Stimulated activated naive CD8-positive, alpha-beta T cell treated with anti-CD3 and anti-CD28 coated beads, Interleukin-15, amount 100 ng/mL, for 72 hours (primary cell): ENCODE measurements at places on chromosomes 16 and 17.

GRCh38 chr17:14203388-14203787, 33.3 kb downstream of the CDRT15 start:
- DNase-seq = peak; percentile 44

- DNase-seq = no peak
These were observed 112.6 kb upstream of the IRX5 start for GRCh38 chr16:54817940-54818574.

DNA sequence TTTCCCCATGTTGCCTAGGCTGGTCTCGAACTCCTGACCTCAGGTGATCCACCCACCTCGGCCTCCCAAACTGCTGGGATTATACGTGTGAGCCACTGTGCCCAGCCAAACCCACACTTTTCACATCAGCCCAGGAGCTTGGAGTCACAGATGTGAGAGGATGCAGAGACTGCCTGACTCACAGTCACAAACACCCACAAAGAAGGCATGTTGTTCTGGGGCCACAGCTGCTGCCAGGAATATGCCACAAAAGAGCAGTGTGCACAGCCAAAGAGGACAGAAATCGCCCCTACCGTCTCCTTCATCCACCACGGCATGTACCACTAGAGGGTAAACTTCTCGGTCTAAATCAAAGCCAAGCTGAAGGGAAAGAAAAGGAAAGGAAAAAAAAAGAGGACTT, 25.1 kb upstream of the FOXJ1 start:
- no peak for DNase-seq

DNA sequence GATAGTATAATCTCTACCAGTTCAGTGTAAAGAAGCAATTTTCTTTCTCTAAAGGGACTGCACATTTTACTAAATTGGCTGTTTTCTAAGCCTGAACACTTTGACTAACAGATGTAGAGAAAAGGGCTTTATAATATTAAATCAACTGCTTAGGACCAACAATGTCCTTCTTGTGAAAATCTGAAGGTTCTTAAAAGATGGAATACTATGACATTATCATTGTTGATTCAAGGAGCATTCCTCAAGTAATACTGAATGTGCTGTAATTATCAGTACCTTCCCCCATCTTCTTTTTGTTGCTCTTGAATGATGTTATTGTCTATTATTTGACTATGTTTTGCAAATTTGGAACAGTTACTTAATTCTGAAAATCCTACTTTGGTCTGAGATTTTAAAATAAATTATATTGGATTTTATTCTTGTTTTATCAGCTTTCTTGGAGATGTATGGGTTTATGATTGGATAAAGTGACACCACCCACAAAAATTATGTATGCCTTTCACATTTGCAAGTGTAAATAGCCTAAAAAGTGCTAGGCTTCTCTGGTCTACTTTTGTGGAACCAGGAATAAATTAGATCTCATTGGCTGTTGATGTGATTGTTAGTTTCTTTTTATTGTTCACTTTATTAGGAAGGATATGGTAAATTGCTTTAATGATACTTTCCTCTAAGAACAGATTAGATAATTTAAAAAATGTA, 53.0 kb downstream of the TAOK1 start:
- no peak for DNase-seq

DNA sequence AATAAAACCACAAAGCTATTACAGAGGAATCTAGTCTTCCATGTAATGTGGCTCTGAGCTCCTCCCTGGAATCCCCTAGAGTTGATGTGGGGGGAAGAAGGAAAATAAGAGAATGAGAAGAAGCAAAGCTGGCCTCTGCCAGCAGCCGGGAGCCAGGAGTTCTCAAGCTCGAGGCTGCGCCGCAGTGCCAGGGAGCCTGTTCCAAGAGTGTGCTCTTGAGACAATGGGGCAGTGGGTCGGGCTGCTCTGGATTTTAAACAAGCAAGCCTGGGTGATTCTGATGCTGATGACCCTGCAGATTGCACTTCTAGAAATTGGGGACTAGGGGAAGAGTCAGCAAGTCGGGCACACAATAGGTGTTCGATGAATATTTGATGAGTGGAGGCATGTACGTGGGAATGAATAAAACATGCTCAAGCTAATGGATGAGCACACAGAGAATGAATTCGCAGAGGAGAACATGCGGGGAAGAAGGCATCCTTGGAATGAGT, 119.9 kb downstream of the CMIP start:
- no peak for DNase-seq

DNA sequence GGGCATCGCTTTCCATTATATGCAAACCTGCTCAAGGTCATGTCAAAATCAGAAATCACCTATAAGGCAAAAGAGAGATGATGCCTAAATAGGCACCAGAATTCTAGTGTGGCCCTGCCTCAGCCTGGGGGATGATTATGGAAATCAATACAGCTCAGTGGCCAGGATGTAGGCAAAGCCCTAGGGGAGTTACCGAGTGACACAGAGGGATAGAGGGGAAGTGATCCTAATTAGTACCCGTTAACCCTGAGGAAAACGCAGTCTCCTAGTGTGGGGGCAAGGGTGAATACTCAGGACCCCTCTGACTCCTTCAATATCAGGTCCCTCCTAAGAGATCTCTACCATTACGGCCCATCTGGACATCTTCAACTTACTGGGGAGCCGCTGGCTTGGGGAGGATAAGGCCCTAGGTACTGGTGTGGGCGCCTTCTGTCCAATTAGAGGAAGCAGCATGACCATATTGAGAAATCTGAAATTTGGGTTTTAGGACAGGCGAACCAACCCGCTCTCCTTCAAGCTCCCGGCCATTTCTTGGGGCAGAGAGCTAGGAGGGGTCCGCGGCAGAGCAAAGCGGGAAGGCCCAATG, 725 bp downstream of the NT5C3B start:
- DNase-seq = no peak

GRCh38 chr16:12315330-12316136, 339.0 kb downstream of the SNX29 start:
- no peak for DNase-seq

DNA sequence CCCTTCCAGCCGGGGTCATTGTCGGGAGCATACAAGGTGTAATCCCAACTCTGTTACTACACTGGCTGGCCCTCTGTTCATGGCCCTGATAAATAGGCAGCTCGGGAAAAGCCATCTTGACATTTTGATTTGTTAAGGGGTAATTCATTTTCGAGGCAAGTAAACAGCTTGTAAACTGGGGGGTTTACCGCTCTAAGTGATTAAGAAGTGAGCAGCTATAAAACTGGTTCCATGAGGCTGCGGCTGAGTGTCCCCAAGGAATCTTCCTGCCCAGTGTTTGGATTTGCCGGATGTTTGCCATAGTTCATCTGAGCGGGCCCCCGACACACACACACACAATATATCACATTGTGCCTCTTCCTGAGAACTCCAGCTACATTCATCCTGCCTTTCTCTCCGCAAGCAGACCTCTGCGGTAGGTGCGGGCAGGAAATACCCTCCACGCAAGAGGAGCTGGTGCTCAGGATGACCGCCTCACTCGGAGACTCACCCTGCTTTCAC, 92.2 kb downstream of the SOCS1 start:
- no peak for DNase-seq

- DNase-seq = no peak
These were observed 189.7 kb downstream of the TMEM132E start for GRCh38 chr17:34769049-34769448.

GRCh38 chr17:81924557-81925532, 2.7 kb downstream of the MAFG start:
- no peak for DNase-seq

- DNase-seq = no peak
These were observed 651.8 kb downstream of the CDH11 start for GRCh38 chr16:64469906-64470702.

- DNase-seq = no peak
These were observed 2.6 kb downstream of the FN3KRP start for GRCh38 chr17:82718986-82719685.

- DNase-seq = no peak
These were observed 173.1 kb upstream of the NLRP1 start for GRCh38 chr17:5757314-5757907.

GRCh38 chr17:19987897-19988296, 10.3 kb upstream of the AKAP10 start:
- DNase-seq = no peak

DNA sequence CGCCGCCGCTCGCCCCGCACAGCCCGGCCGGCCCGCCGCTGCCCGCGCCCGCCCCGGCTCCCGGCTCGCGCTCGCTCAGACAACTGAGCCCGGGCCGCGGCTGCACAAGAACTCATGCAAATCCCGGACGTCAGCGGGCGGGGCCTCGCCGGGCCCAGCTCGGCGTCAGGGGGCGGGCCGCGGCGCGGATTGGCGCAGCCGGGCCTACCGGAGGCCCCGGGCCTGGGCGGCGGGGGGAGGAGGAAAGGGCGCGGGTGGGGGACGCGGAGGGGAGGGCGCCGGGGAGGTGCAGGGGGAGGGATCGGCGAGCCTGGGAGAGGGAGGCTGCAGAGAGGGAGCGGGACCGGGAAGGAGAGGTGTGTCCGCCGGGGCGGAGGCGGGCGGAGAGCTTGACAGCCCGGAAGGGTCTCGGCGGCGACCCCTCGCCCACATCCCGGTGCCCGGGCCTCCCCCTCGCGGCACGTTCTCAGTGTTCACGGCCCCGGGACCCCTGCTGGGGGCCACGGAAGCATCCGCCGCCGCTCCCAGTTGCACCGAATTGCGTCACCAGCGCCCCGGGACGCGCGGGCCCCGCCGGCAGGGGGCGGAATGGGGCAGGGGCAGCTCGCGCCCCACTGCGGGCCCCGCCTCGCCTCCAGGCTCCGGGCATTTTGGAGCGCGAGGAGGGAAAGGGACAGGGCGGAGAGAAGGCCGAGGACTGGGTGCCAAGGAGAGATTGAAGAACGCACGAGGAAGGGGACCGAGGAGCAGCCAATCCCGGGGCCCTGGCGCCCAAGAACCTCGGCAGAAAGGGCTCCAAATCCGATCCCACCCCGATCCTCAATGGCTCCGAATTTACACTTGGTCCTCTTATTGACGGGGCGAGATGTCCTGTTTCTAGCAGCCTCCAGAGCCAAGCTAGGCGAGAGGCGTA, at the start of gene CBX4:
CBX4 (minus strand) TSS at position 85 of the 913 bp plus-strand sequence. CDS start 189 bp downstream, outside the sequence.
- DNase-seq = peak; percentile 86

GRCh38 chr17:57877803-57878377, 28.0 kb upstream of the MRPS23 start:
- DNase-seq = no peak

- DNase-seq = no peak
These were observed 24.0 kb upstream of the SLFN5 start for GRCh38 chr17:35218915-35219314.

DNA sequence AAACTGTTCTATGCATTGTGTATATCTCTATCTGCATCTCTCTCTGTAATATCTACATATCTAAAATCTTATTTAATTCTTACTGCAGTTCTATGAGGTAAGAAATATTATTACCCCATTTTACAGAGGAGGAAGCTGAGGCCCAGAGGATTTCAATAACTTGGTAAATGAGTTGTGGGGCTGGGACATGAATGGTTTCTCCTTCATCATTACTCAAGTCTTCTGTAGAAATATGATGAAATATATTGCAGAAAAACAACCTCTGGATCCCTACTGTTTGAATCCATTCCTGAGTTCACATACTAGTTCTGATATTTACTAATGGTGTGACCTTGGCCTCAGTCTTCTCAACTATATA, 45.5 kb upstream of the NLK start:
- no peak for DNase-seq

DNA sequence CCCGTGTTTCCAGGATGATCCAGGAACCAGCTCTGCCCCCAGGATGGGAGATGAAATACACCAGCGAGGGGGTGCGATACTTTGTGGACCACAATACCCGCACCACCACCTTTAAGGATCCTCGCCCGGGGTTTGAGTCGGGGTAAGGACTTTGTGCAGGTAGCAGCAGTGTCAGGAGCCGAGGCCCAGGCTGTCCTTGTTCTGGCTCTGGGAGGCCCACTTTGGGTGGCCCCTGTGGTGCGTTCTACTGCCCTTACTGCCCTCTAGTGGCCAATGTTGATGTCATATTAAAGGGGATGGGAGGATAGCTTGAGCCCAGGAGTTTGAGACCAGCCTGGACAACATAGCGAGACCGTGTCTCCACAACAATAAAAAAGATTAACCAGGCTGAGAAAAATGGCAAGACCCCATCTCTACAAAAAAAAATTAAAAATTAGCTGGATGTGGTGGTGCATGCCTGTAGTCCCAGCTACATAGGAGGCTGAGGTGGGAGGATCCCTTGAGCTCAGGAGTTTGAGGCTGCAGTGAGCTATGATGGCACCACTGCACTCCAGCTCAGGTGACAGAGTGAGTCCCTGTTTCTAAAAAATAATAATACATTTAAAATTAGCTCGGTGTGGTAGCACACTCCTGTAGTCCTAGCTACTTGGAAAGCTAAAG, 20.9 kb upstream of the CLEC18A start:
- peak; percentile 56 for DNase-seq

DNA sequence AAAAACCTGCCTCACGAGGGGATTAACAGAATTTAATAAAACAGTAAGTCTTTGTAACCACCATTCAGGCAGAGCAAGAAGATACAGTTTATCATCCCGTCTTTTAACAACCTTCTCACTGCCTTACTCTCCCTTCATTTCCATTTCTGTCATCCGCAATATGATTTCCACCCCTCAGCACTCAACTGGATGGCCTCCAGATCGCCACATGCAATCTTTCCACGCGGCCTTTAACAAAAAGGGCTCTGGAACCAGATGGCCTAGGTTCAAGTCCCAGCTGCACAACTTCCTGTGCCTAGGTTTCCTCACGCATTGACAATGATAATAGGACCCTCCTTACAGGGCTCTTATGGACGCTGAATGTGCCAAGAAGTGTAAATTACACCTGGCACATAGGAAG, 103.6 kb downstream of the GAS7 start:
- no peak for DNase-seq
